ENCODE measurements at places on chromosomes 3 and 15. TPM values are rescaled to one million over a fixed set of nuclear protein-coding genes. Genes with fewer than 3 reads are reported as not detected.

The ABCF3 gene
- total RNA-seq = 57.1 TPM

The HRG gene
- total RNA-seq = not detected

The IL17RE gene
- 0.63 TPM for total RNA-seq

The RARB gene
- 11.7 TPM for total RNA-seq

The STIMATE gene
- total RNA-seq = 10.3 TPM

The MAP3K13 gene
- 6.8 TPM for total RNA-seq

The CFAP92 gene
- total RNA-seq = under 0.01 TPM

The NME9 gene
- total RNA-seq = not detected

Measured in bronchial smooth muscle cell (primary cell).